ENCODE measurements at places on chromosomes 12 and 14.

GRCh38 chr12:106084759-106085158, 54.0 kb downstream of the NUAK1 start:
- DNase-seq, result no peak

- DNase-seq, result no peak
Measured at GRCh38 chr12:100584256-100584655, 10.8 kb downstream of the GAS2L3 start.

DNA sequence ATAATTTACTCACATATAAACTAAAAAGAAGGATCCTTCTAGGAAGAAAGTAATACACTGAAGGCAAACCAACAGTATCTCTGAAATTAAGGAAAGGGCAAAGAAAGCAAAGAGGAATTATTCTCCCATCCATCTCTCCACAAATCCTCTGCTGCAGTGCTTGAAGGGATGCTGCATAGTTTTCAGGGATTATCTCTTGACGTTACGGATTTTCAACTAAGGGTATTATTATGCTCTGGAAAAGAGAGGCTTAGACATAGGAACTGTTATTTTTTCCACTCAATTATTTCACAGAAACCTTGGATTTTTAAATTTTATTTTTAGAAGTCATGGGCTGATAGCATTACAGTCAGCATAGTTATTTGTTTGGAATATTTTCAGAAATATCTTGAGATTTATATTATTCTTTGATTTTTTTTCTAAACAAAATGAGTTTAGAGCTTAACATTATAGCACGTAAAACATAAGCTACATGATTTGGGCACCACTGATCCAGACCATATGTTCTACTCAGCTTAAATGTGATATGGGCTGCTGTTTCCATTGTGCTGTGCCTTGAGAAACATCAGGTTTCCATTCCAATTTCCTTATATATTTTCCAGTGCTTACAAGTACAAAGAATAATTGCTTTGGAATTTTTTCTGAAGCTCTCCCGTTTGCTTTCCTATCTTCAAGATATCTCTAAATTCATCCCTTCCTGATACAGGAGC, 57.9 kb upstream of the DCN start:
- no peak for DNase-seq

DNA sequence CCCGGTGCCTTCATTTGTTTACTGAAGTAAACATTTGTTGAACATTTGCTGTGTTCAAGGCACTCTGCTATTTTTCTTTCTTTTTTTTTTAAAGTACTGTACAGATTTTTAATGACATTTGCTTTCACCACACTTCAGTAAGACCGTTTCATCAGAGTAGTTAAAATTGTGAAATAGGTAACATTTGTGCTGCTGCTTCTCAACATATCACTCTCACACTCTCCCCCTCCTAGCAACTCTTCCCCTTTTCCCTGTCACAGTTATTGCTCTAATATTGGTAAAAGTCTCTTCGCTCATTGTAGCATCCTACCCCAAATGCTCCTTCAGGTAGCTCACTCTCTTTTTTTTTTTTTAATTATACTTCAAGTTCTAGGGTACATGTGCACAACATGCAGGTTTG, 49.6 kb downstream of the SRGAP1 start:
- no peak for DNase-seq

DNA sequence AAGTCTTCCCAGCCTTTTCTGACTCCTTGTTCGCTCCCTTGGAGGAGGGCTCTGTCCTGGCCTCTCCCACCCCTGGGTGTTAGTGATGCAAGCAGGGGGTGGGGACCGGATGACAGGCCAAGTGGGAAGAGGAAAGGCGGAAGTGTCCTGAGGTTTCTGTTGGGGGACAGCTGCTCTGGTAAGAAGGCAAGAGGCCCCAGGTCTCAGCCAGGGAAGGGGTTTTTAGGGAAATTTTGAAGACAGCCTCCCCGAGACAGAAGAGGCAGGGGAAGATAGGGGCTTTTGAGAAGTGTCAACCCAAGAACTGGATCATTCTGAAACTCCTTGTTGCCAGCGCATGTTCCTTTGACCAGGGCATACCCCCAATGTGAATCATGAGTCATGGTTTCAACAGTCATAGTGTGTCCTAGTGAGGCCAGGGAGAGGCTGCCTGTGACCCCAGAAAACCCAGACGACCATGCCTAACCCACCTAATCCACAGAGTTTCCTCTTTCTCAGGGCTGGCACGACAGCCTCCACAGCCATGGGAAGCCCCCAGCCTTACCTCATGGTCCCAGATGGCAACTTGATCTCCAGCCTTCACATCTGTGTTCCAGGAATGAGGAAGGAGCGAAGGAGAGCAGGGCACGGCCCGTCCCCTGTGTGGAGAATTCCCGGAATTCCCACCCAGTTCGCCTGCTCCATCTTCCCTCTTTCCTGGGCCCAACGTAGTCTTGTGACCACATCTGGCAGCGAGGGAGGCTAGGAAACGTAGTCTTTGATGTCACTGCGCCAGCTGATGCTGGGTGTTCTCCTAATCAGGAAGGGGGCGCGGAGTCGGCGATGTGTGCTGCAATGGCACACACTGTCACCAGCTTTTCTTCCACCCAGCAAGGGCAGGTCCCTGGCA, 4.9 kb upstream of the GPR132 start:
- DNase-seq, result no peak

- no peak for DNase-seq
Measured at GRCh38 chr12:93050026-93050747, 121.1 kb upstream of the EEA1 start.

GRCh38 chr12:132105467-132105866, 38.7 kb downstream of the DDX51 start:
- DNase-seq, result no peak

GRCh38 chr14:80055226-80055625, 156.1 kb downstream of the DIO2 start:
- no peak for DNase-seq

DNA sequence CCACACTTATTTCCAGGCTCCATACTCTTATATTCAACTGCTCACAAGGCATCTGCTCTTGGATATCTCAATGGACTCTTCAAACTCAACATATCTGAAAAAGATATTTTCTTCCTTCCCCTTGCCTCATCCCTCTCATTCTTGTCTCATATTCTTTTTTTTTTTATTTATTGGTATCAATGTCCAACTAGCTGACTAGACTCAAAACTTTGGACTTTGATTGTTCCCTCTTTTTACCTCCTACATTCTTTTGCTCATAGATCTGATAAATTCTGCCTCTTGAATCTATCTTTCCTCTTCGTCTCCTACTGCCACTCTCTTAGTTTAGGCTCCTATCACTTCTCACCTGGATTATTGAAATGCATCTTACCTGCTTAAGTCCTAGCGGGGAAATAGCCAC, 25.8 kb downstream of the ARF6 start:
- DNase-seq, result no peak

GRCh38 chr14:72652179-72652578, 241.7 kb downstream of the DPF3 start:
- DNase-seq, result no peak

DNA sequence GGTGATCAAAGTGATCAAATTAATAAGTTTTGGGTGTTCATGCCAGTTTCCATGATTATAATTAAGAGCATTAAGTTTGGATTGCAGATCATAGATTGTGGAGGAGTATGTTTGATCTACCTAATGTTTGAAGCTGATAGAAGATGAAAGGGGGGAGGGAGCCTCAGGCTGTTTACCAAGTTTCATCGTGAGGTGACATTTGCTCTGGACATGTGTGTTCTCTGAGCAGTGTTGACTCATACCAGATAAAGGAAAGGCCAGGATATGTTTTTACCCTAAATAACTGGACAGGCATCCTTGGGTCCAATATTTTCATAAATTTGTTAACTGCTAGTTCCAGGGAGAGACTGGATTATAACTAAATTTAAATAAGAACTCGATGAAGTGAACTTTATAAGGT, 3.5 kb upstream of the SEL1L start:
- DNase-seq, result no peak

DNA sequence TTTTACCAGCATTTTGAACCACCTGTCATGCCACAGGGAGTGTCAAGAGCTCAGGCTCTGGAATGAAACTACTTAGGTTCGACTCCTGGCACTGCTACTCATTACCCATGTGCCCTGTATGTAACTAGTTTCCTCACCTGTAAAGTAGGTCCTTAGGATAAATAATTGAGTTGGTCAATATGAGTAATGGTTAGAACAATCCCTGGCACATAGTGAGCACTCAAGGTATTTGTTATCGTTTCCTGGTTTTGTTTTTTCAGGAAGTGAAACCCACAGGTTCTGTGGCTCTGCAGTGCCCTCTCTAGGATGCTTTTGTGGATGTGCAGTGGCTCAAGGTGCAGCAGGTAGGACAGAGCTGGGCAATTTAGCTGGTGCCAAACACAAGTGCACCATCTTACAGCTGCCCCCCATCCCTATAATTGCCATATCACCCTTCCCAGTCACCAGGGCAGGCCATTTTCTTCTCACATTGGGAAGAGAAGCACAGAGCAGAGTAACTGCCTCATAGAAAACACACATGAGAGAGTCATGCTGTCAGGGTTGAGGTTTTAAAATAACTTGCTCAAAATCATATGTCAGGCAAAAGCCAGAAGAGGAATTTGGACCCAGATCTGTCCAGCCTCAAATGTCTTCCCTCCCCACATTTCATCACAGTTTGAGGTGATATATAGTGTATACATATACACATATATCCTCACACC, 297.5 kb downstream of the RPAP3 start:
- no peak for DNase-seq

DNA sequence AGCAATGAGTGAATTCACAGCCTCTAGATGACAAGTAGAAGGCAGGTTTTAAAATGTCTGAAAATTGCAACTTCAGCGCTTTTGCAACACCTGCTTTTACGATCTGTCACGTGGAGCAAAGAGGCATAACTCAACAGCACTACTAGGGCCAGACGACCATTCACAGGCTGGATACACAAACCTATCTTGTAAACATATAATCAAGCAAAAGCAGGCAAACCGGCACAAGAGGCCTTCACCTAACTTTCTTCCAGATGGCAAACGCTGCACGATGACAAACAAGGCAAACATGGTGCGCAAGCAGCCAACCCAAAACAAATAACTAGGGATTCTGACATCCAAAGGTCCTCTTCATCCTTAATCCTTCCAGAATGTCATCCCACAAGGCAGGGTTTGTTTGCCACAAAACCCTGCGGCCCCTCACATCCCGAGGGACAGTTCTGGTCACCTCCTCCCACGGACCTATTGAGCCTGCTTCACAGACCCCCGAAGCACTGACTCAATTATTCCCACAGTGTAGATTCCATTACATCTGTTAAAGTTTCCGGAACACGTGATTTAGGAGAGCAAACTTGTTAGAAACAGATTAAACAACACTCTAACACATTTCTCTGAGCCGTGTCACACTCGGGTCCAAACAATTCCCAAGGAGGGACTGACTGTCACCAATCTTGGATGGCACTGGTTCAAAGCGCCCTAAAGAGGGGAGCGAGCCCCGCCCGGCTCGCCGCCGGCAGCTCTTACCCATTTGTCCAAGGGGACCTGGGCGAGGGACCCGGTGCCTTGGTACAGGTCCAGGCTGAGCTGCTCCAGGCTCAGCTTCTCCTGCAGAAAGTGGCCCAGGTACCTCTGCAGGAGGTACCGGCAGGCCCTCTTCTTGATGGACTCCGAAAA, 823 bp downstream of the ATG2B start:
- peak; percentile 20 for DNase-seq

GRCh38 chr12:21502872-21503271, 1.3 kb downstream of the GOLT1B start:
- no peak for DNase-seq

DNA sequence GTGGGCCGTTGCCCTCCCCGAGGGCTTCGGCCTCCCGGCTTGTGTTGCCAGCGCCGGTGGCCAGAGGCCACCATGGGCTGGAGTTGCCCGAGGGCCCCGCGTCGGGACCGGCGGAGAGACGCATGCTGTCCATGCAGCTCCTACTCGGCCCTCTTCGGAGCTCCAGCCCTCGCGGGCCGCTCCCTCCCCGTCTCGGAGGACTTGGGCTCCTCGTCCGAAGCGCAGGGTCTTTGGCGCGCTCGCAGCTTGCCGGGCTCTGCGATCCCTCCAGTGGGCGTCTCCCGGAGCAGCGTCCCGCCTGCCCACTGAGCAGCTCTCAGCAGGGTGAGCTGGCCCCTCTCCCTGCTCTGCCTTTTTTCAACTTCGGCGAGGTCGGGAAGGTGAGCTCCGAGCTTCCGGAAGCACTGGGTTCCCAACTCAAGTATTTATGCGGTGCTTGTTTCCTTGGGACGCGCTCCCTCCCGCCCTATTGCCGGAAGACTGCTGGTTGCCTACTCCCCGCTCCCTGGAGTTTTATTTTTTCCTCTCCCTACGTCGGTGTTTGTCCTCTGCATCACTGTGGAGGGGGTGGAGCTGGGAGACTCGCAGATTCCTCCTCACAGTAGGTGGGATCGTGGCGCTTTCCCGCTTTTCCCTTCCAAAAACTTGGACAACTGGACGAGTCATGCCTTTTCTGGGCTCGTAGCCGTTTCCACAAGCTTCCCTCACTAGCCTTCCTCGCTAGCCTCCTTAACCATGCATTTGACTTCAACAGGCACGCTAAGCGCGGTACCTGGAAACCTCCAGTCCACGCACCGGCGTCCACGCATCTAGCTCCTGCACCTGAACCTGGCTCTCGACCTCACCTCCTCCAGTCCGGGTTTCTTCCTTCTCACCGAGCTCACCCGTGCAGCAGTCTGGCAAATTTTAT, at the start of gene AVPR1A:
AVPR1A (minus strand) TSS at position 489 of the 910 bp plus-strand sequence; CDS start at position 124, 365 bp downstream.
- DNase-seq, result no peak

DNA sequence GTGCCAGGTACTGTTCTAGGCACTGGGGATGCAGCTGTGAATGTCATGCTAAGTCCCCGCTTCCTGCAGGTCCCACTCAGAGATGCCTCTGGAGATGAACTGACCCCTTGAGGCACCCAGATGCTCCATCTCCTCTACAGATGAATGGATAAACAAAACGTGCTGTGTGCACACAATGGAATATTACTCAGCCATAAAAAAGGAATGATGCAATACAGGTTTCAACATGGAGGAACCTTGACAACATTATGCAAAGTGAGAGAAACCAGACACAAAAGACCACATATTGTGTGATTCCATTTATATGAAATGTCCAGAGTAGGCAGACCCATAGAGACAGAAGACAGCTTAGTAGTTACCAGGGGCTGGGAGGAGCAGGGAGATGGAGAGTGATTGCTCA, 320.1 kb upstream of the DIO3 start:
- no peak for DNase-seq

- DNase-seq, result no peak
Measured at GRCh38 chr14:38944691-38945090, 158.3 kb downstream of the SEC23A start.

GRCh38 chr14:92633724-92634123, 114.7 kb downstream of the LGMN start:
- DNase-seq, result no peak

GRCh38 chr14:56676042-56676441, 96.4 kb downstream of the TMEM260 start:
- DNase-seq, result no peak

All from stimulated activated CD4-positive, alpha-beta T cell treated with anti-CD3 and anti-CD28 coated beads, Interleukin-4, amount 100 ng/mL, for 1 hour (primary cell).